ENCODE measurements at places on chromosomes 16 and 17. TPM values are rescaled to one million over a fixed set of nuclear protein-coding genes. Genes with fewer than 3 reads are reported as not detected.

OTOA gene
- polyA plus RNA-seq = 0.17 TPM

FA2H gene
- polyA plus RNA-seq = 3.1 TPM

DNA sequence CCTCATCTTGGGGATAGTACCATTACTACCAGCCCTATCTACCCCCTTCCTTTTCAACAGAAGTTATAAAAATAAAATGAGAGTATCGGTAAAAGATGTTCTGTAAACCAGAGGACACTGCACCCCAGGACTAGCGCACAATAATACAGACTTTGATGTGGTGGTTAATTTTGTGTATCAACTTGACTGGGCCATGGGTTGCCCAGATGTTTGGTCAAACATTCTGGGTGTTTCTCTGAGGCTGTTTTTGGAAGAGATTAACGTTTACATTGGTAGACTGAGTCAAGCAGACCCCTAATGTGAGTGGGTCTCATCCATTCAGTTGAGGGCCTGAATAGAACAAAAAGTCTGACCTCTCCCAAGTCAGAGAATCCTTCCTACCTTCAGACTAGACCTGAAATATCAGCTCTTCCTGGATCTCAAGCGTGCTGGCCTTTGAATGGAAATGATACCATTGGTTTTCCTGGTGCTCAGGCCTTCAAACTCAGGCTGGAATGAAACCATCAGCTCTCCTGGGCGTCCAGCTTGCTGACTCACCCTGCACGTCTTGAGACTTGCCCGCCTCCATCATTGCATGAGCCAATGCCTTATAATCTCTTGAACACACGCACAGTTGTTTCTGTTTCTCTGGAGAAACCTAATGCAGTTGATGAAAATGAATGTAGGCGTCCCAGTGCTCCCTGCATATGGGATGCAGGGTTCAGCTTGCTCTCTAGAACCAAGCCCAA lies 10.1 kb downstream of the MRM1 start:
- DNase-seq = no peak

ZSCAN10 gene
- polyA plus RNA-seq = 0.10 TPM

DNA sequence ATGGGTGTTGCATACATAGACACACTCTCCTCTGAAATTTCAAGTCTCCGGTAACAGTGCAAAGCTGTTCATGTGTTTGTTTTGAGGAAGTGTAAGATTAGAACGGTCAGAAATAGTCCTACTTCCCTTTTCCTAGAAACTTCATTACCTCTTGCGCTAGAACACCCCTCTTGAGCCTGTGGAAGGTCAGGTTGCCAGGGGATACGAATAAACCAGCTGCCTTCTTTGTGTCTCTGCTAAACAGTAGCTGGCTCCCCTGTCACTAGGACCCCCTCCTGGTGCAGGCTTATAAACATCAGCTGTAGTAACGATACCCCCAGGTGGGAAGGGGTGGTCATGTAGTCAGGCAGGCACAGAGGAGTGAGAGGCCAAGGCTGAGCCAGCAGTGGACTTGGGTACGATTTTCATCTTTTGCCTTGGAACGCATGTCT lies 113.4 kb upstream of the RCVRN start:
- DNase-seq = peak; percentile 24

GRCh38 chr16:11543661-11544393 lies 42.9 kb downstream of the LITAF start:
- no peak for DNase-seq

DNA sequence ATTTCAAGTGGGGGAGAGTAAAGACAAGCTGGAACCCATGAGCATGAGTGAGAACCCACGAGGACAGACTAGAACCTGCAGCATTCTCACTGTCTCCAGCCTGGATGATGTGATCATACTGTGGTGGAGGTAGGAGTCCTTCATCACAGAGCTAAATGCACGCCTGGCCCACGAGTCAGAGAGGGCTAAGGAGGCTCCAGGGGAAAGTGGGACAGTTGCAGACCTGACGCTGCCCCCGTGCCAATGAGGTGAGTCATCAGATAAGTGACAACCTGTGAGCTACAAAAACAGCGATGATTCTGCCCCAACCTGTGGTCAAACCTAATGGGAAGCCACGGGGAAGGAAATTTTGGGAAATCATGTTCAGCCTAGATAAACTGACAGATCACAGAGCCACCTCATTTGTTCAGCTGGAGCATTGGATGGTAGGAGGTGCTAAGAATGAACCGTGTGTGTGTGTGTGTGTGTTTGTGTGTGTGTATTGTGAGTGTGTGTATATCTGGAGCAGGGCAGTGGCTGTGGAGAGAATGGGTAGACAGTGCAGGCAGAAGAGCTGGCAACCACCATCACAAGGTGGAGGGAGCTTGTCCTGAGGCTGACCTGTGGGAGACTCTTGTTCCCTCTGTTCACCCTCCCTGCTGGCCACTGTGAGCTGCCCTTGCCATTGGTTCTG lies 131.8 kb downstream of the UTP18 start:
- no peak for DNase-seq

RAB40C gene
- 17.3 TPM for polyA plus RNA-seq

FZD2 gene
- 25.8 TPM for polyA plus RNA-seq

KRT17 gene
- polyA plus RNA-seq = 1.1 TPM

FKBP10 gene
- polyA plus RNA-seq = 148 TPM

DNA sequence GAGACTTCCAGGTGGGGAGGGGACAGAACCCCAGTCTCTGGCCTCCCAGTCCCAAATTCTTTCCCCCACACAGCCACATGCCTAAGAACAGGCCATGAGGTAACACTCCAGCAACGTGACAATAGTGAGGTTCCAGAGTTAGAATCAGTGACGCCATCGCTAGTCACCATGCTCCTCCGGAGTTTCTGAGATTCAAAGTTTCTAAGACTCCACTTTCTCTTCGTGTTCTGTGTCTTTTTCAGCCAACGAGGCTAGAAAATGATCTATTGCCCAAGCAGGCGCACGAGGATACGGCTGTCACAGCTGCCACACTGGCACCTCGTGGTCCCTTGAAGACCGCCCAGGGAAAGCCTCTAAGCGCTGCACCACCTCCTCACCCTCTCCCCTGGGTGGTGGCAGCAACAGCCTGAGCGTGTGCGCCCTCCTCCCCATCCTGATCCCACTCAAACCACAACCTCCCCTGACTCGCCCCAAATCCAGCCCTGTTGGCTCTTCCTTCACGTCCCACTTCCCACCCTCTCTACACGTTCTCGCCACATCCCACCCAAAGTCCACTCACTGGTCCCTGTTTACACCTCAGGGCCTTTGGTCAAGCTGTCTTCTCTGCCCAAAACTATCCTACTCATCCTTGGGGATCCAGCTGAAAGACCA lies 1.0 kb downstream of the MCRIP1 start:
- DNase-seq = no peak

DNA sequence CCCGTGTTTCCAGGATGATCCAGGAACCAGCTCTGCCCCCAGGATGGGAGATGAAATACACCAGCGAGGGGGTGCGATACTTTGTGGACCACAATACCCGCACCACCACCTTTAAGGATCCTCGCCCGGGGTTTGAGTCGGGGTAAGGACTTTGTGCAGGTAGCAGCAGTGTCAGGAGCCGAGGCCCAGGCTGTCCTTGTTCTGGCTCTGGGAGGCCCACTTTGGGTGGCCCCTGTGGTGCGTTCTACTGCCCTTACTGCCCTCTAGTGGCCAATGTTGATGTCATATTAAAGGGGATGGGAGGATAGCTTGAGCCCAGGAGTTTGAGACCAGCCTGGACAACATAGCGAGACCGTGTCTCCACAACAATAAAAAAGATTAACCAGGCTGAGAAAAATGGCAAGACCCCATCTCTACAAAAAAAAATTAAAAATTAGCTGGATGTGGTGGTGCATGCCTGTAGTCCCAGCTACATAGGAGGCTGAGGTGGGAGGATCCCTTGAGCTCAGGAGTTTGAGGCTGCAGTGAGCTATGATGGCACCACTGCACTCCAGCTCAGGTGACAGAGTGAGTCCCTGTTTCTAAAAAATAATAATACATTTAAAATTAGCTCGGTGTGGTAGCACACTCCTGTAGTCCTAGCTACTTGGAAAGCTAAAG lies 20.9 kb upstream of the CLEC18A start:
- peak; percentile 57 for DNase-seq

WDR45B gene
- polyA plus RNA-seq = 106 TPM

CNGB1 gene
- polyA plus RNA-seq = 0.02 TPM

- DNase-seq = no peak
Observed at GRCh38 chr16:89363621-89364393, 126.6 kb downstream of the ANKRD11 start.

DNA sequence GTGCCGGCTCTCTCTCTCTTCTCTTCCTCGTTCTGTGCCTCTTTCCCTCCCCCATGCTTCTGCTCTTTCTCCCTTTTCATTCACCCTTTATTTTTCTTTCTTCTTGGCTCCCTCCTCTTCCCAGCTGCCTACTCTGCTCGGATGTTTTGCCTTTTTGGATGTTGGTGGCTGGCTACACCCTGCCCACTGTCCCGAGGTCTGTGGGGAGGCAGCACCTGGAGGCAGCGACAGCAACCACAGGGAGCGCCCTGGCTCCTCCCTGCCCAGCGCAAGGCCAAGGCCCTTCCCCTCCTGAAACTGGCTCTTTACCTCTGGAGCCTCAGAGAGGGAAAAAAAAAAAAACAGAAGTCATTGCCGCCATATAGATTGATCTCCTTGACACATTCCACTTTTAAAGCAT lies 20.0 kb downstream of the CLUAP1 start:
- no peak for DNase-seq

KRT40 gene
- polyA plus RNA-seq = not detected

GRCh38 chr16:22386976-22387375 lies 12.6 kb upstream of the CDR2 start:
- DNase-seq = peak; percentile 67

- DNase-seq = no peak
Observed at GRCh38 chr17:6596081-6596480, 39.7 kb upstream of the PITPNM3 start.

DNA sequence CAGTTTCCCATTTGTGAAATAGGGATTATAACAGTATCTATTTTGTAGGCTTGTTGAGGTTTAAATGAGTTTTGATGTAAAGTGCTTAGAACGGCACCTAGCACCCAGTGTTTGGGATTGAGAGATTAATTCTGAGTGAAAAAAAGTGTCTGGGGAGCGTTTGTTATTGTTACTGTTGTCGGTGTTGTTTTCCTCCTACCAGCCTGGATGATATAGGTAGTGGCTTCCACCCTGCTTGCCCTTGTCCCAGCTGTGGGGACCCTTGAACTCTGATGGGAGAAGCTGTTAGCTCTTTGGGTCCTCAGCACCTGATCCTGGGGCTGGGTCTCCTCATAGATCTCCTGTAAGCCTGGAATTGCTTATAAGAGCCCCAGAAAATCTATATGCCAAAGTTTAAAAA lies 4.9 kb downstream of the FMNL1 start:
- no peak for DNase-seq

DNA sequence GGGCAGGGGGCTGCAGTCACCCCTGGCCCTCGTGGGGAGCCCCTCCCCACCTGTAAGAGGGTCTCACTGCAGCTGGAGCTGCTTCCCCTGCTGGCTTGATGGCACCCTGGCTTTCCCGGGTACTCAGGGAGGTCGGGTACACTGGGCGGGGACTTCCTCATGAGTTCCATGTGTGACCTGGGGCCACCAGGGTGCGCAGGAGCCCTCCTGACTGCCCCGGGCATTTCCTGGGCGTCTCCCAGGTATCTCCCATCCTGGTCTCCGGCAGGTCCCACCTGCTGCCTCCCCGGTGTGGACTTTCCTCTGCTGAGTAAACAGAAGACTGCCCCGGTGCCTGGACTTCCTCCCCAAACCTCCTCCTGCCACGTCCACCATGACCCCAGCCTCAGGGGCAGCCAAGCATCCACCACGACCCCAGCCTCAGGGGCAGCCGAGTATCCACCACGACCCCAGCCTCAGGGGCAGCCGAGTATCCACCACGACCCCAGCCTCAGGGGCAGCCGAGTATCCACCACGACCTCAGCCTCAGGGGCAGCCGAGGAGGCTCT lies 40.9 kb downstream of the CBFA2T3 start:
- DNase-seq = no peak

NUFIP2 gene
- 48.7 TPM for polyA plus RNA-seq

GRCh38 chr17:78694805-78695531 lies 87.1 kb downstream of the CYTH1 start:
- no peak for DNase-seq

- DNase-seq = no peak
Observed at GRCh38 chr16:85413691-85414663, 199.1 kb upstream of the GSE1 start.

GRCh38 chr16:75114179-75114945 lies 2.2 kb downstream of the LDHD start:
- no peak for DNase-seq
